Sigmoid colon (tissue), 7 donors: ENCODE measurements at places on chromosomes 5 and 9. TPM values are rescaled to one million over a fixed set of nuclear protein-coding genes. Genes with fewer than 3 reads are reported as not detected.

IRX1 gene
- not detected for total RNA-seq

DNA sequence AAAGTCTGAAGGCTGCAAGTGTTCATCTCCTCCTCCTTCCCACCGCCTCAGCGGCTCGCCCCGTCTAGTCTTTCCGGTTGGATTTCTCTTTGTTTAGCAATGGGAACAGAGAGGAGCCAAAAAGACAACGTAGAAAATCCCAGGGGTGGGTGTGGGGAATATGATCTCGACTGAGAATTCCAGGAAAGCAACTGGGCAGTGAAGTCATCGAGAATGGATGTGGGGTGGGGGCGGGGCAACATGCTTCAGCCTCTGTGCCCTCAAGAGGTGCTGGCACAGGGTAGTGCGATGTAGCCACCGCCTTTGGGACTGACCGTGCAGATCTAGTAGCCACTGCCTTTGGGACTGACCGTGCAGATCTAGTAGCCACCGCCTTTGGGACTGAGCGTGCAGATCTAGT is 12.9 kb downstream of the MSX2 start:
- no peak for DNase-seq
- peaks cover 46% of the 10 kb centered on the region for H3K27me3 ChIP-seq
- no peak overlapping the region for H3K27ac ChIP-seq
- H3K36me3 ChIP-seq: no peaks in the 10 kb centered on the region
- no peak overlapping the region for H3K4me3 ChIP-seq
- peaks cover 9% of the 10 kb centered on the region for H3K4me1 ChIP-seq

DNA sequence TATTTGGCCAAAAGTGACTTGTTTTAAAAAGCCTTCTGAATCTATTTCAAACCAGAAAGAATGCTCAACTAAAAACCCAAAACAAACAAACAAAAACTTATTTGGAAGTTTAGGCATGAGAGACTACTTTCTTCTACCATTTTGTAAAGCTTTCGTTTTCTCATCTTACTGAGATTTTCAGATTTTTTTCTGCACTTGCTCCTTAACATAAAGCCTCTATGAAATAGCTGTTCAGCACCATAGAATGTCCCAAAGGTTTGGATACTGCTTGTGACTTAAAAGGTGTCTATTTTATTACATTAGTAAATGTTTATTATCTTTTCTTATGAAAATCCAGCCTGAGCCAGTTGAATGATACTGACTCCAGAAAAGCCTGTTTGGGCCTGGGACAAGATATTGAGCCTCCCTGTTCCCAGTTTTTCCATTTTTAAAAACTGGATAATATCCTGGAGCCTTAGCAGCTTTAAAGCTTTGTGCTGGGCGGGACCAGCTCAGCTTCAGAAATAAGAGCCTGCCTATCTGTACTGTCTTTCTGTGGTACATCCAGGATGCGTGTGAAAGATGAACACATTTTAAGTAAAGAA is 292.6 kb downstream of the ZSWIM6 start:
- no peak overlapping the region for H3K4me3 ChIP-seq
- peaks cover 33% of the 10 kb centered on the region for H3K4me1 ChIP-seq
- no peak for DNase-seq

DNA sequence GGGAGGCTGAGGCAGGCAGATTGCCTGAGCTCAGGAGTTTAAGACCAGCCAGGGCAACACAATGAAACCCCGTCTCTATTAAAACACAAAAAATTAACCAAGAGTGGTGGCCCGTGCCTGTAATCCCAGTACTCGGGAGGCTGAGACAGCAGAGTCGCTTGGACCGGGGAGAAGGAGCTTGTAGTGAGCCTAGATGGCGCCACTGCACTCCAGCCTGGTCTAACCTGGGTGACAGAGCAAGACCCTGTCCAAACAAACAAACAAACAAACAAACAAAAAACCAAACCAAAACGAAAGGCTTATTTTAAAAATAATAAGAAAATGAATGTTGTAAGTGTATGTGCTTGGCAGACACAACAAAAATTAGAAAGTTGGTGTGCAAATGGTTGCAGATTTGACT is 536.3 kb upstream of the PTPRD start:
- H3K27ac ChIP-seq: no peak overlapping the region
- H3K27me3 ChIP-seq: no peaks in the 10 kb centered on the region
- H3K36me3 ChIP-seq: no peaks in the 10 kb centered on the region
- no peaks in the 10 kb centered on the region for H3K4me1 ChIP-seq

CLTA gene
- 171 TPM for total RNA-seq

GRCh38 chr9:117691367-117691766 is 12.8 kb upstream of the TLR4 start:
- H3K4me3 ChIP-seq: no peak overlapping the region
- H3K27ac ChIP-seq: no peak overlapping the region
- H3K27me3 ChIP-seq: no peaks in the 10 kb centered on the region
- no peaks in the 10 kb centered on the region for H3K4me1 ChIP-seq
- no peak for DNase-seq
- no peaks in the 10 kb centered on the region for H3K36me3 ChIP-seq

RETREG1 gene
- total RNA-seq: 10.8 TPM

DNA sequence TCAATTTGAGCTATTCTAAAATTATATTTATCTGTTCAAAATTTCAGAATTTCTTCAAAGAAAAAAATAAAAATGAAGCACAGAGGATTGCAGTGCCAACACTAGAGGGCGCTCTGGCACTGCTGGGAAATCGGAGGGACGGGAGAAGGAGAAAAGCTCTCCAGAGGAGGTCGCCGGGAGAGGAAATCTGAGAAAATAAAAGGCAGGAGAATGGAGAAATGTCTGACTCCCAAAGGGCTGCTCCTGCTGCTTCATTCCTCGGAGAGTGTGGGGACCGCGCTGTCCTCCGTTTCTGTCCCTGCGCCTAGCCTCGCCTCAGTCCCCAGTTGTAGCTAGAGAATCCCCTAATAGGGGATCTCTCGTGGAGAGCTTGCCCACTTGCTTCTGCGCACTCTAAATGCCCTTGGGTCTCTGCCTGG is 40.0 kb upstream of the ARSB start:
- no peaks in the 10 kb centered on the region for H3K36me3 ChIP-seq
- peak overlapping the region; percentile 36 for H3K4me3 ChIP-seq
- H3K4me1 ChIP-seq: peaks cover 41% of the 10 kb centered on the region
- no peaks in the 10 kb centered on the region for H3K27me3 ChIP-seq

- peak overlapping the region; percentile 92 for H3K27ac ChIP-seq
- H3K4me1 ChIP-seq: peaks cover 9% of the 10 kb centered on the region
- H3K36me3 ChIP-seq: peaks cover 7% of the 10 kb centered on the region
- no peaks in the 10 kb centered on the region for H3K27me3 ChIP-seq
Observed at GRCh38 chr5:77492653-77493000, 511 bp upstream of the WDR41 start.

- DNase-seq: no peak
- H3K27me3 ChIP-seq: no peaks in the 10 kb centered on the region
- H3K27ac ChIP-seq: no peak overlapping the region
- no peaks in the 10 kb centered on the region for H3K36me3 ChIP-seq
- H3K4me3 ChIP-seq: no peak overlapping the region
Observed at GRCh38 chr5:147040856-147041255, 162.3 kb upstream of the PPP2R2B start.

GRCh38 chr5:168409591-168410458 is 76.4 kb upstream of the RARS1 start:
- peaks cover 6% of the 10 kb centered on the region for H3K4me1 ChIP-seq
- DNase-seq: peak; percentile 62
- peak overlapping the region; percentile 13 for H3K27ac ChIP-seq
- no peak overlapping the region for H3K4me3 ChIP-seq
